Activated CD4-positive, alpha-beta T cell treated with anti-CD3 and anti-CD28 coated beads for 1 hour (primary cell): ENCODE measurements at places on chromosomes 6 and 20.

DNA sequence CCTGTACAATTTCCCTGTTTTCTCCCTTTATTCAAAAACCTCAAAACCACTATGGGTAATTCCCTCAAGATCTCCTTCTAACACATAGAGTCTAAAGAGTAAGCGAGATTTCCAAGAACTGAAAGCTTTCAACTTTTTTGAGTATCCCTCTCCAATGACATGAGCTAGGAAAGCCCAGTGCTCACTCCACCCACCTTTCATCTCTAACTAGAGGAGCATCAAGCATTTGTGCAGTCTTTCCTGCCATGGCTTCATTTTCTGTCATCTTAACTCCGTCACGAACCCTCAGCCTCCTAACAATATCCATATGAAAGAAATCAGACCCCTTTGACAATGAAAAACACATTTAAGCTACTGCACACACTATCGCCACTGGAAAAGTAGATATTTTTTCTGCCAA lies 91.9 kb upstream of the SUPT3H start:
- DNase-seq: no peak

DNA sequence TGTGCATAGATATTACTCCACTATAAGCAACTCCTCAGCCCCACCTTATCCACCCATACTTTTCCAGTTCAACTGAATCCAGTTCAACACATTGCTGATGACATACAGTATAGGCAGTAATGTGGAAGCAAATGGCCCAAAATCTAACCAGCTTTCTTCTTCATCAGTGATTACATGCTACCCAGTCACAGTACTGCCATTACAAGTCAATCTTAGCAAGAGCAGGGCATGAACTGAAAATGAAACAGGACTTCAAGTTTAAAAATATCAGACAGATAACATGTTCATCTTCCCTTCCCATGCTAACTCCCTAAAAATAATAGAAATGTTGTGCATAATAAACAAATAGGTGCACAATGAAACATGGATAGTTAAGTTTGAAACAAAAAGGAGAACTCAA lies 19.2 kb downstream of the RRAGD start:
- no peak for DNase-seq

DNA sequence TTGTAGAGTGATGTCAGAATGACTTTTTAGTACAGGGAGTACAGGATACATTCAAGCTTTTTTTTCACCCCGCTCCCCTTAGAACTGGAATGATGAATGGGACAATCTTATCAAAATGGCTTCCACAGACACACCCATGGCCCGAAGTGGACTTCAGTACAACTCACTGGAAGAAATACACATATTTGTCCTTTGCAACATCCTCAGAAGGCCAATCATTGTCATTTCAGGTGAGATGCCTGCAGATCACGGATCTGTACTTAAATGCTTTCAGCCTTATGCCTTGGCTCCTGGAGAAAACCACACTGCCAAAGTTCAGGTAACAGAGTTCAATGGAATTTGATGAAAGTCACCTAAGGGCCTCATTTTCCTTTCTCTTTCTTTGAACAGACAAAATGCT lies 8.5 kb downstream of the TNFAIP3 start:
- DNase-seq: no peak

DNA sequence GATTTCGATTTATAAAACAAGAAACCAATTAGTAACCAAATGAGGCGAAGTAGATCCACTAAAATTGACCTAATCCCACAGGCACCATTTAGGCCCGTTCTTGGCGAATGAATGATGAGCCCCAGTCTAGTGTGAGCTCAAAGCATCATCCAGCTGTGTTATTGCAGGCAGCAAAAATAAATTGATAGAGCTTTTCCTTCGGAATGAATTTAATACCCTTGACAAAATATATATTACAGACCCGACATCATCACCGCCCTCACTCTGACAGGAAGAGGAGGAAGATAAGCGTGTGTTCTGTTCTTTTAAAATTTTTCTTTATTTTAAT lies 7.8 kb downstream of the SIM1 start:
- no peak for DNase-seq

DNA sequence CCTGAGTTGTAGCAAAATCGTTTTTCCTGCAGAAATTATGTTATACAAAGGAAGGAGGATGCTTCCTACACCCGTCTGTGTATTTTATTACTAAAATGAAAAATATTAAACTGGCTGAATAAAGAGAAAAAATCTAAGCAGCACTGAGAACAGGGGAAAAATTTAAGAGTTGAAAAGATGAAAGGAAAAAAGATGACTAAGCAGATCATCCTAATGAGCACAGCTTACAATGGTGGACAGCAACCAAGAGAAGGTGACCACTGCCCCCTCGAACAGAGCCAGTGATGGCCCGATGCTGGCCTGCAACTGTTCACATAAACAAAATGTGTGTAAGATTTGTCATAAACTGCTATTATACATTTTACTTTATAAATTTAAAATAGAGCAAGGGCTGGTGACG lies 4.2 kb downstream of the PROKR2 start:
- no peak for DNase-seq

GRCh38 chr20:38253571-38253970 lies 7.0 kb downstream of the KIAA1755 start:
- no peak for DNase-seq

DNA sequence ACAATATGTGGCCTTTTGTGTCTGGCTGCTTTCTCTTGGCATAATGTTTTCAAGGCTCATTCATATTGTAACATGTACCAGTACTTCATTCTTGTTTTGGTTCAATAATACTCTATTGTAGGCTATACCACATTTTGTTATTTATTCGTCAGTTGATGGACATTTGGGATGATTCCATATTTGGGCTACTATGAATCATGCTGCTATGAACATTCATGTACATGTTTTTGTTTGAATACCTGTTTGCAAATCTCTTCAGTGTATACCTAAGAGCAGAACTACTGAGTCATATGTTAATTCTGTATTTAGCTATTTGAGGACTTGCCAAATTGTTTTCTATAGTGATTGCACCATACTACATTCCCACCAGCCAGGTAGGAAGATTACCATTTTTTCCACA lies 259.9 kb downstream of the GMPR start:
- no peak for DNase-seq

DNA sequence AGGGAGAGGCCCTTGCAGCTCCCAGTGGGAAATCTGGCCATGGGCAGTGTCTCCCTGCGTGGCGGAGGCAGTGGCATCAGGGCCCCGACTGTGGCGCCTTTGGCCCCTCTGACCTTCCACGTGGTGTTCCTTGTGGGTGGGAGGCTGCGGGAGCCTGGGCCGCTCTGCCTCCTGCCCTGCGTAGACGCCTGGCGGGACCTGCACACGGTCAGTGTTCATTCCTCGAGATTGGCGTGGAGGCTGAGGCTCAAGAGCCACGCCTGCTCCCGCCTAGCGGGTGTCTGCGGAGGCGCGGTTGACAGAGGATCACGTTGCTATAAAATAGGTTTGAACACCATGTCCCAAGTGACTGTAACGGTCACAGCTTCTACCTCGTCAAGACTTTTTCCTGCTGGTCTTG lies 14.0 kb downstream of the COL9A3 start:
- no peak for DNase-seq

DNA sequence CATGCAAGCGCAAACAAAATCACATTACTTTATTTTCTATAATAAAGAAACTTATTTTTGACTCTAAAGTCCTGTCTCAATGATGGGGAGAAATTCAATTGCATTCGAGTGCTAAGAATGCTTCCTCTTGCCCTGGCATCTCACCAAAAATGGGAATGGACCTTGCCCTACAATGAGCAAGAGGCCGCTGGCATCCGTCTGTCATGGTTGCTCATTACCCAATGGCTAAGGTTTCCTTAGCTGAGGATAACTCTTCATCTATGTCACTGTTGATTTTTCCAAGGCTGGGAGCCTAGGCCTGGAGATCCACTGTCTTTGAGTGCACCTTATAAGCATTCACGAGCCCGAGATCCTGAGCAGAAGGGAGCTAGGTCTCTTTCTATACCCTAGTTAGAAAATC lies 471.3 kb upstream of the NRSN1 start:
- DNase-seq: no peak

GRCh38 chr6:4800662-4801061 lies 24.5 kb downstream of the CDYL start:
- no peak for DNase-seq

DNA sequence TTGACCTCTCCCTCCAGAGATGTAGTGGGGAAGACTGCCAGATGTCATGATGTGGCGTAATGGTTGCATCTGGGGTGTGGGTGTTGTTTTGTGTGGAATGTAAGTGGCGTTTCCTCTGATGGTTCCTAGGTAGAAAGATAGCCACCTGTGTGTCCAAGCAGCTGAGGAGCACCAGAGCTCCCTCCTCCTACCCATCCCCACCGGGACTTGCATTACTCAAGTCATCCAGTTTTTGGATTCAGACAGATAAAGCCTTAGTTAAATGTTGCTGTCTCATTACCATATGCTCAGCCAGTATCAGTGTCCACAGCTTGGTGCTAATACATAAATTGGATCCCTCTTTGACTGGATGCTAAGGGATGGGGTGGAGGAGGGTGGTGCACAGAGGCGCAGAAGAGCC lies 282.3 kb downstream of the TBC1D7 start:
- no peak for DNase-seq

DNA sequence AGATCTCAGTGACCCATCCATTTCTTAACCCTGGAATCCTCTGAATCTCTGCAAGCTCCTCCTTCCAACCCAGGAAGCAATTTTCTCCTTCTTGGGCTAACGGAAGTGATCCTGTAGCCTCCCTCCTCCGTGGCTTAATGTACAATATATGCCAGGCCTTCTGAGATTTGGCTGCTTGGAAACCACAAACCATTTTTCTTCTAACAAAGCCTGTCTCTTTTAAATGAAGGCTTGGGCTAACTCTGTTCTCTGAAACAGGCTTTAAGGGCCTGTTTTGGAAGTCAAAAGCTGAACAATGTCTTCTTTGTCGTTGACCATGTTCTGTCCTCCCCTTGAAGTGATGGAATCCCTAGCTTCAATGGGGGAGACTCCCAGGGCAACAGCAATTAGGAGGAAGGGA lies 14.9 kb downstream of the FYN start:
- no peak for DNase-seq

DNA sequence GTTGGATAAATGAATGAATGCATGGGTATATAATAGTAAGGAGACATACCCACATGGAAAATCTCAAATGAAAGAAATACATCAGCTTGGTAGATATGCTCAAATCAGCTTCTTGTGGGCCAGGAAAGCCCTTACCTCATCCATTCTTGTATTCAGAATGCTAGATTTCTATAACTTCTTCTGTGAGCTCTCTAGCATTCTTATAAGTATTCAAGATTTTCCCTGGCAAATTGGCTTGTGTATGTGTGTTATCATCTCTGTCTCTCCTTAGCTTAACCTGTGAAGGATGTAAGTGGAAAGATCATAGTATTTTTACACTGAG lies 100.8 kb downstream of the OR2B2 start:
- no peak for DNase-seq

GRCh38 chr6:89745096-89745495 lies 74.5 kb downstream of the MDN1 start:
- DNase-seq: no peak

DNA sequence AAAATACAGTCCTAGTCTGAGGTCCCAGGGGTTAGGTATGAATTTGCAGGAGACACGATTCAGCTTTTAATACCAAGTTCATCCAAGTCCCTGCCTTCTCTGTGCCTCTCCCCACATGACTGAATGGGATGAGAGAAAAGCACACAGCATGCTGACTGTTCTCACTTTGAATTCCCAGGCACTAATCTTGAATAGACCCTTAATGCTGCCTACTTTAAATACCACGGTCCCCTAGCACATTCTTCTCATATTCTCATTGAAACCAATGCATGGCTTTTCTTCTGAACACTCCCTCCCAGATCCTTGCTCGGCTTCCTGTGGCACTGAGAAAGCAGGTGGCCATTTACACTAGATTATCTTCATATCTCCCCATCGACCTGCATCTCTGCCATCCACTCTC lies 30.1 kb upstream of the SCAF8 start:
- DNase-seq: no peak

GRCh38 chr20:20130399-20130798 lies 78.1 kb downstream of the CFAP61 start:
- no peak for DNase-seq

GRCh38 chr20:7503501-7503900 lies 436.8 kb downstream of the HAO1 start:
- no peak for DNase-seq

DNA sequence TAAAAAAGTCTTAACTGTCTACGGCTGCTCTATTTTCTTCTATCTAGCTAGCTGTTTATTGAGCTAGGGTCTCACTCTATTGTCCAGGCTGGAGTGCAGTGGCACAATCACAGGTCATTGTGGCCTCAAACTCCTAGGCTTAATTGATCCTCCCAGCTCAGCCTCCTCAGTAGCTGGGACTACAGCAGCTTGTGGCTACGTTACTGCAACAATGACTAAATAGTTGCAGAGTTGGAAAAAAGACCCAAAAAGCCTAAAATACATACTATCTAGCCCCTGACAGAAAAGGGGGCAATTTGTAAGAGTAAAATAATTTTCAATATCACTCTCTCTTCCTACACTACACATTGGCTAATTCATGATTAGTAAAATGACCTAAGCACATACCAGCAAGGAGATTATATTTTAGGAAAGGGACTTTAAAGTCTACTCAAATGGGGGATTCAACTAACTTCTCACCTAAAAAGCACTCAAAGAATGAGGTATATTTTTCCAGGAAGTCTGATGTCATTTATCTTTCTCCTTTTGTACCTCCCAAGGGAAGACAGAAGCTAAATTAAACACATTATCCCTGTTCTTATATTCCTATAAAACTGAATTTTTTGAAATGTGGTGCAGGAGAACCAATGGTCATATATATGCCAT lies 82.8 kb downstream of the ZMYND8 start:
- no peak for DNase-seq

DNA sequence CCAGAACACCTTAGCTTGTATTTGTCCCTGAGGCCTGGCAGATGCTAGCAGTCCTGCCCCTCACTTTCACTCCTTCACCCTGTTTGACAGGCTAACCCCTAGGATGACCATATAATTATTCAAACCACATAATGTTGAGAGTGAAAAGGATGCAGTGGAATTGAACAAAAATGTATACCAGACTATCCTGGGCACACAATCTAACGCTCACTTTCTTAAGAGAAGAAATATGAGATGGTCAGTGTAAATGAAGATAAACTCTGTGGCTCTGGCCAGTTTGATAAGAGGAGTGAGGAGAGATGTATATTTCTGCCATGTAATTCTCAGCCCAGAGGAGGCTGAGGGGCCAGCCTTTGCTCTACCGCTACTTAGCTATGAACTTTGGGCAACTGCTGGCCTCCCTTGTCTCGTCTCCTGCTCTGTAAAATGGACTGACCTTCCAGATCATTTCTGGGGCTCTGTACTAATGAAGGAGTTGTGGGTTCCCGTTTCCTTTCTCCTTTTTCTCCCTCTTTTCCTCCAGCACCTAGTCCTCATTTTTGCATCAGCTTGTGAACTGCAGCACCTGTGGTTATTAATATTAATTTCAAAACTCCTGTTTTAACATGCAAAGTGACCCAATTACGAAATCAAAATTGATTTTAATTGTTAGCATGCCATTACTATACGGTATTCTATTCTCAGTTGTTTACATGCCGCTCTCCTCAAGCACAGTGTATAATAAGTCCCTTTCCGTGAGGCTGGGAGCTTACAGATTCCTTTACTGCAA lies 92.5 kb upstream of the IYD start:
- no peak for DNase-seq

GRCh38 chr6:100573166-100573565 lies 108.4 kb upstream of the SIM1 start:
- DNase-seq: no peak
